ENCODE measurements at places on chromosomes 11 and 22. TPM values are rescaled to one million over a fixed set of nuclear protein-coding genes. Genes with fewer than 3 reads are reported as not detected.

The CAPN5 gene
- not detected for total RNA-seq

The SIAE gene
- 5.3 TPM for total RNA-seq

The SMTNL1 gene
- total RNA-seq: not detected

The DRD4 gene
- total RNA-seq: 0.28 TPM

The NNMT gene
- not detected for total RNA-seq

The SLC22A9 gene
- total RNA-seq: not detected

The DSCAML1 gene
- total RNA-seq: 0.02 TPM

The FIBIN gene
- not detected for total RNA-seq

The CHADL gene
- 0.47 TPM for total RNA-seq

The RGL4 gene
- total RNA-seq: 6.9 TPM

The OR10A2 gene
- total RNA-seq: not detected

The RIMBP3C gene
- 0.19 TPM for total RNA-seq

The RTN4RL2 gene
- 0.23 TPM for total RNA-seq

The SLCO2B1 gene
- not detected for total RNA-seq

The TENM4 gene
- total RNA-seq: not detected

The RIBC2 gene
- total RNA-seq: 12.4 TPM

The USH1C gene
- total RNA-seq: not detected

The MLC1 gene
- total RNA-seq: not detected

The SHANK2 gene
- not detected for total RNA-seq

The FJX1 gene
- 0.26 TPM for total RNA-seq

The CDC45 gene
- 121 TPM for total RNA-seq

The HMOX1 gene
- total RNA-seq: 0.72 TPM

The GGTLC3 gene
- total RNA-seq: not detected

The LARGE2 gene
- total RNA-seq: not detected

The CCND1 gene
- total RNA-seq: 17.2 TPM

The TMPRSS13 gene
- total RNA-seq: 1.2 TPM

The CHRDL2 gene
- not detected for total RNA-seq

The P2RY2 gene
- total RNA-seq: not detected

The MCAM gene
- 7.5 TPM for total RNA-seq

The TSPAN18 gene
- 1.5 TPM for total RNA-seq

The PTGDR2 gene
- total RNA-seq: 0.14 TPM

The TPBGL gene
- total RNA-seq: 0.19 TPM

The KCNA4 gene
- not detected for total RNA-seq

The SHANK3 gene
- 0.17 TPM for total RNA-seq

The SORL1 gene
- total RNA-seq: 28.4 TPM

The DDT gene
- total RNA-seq: 106 TPM

The BDNF gene
- total RNA-seq: not detected

The SCYL1 gene
- 94.2 TPM for total RNA-seq

The OR2AT4 gene
- total RNA-seq: not detected

The OR52N4 gene
- total RNA-seq: 0.38 TPM

The NXPE2 gene
- total RNA-seq: not detected

The MMP8 gene
- total RNA-seq: not detected

The PLEKHB1 gene
- 1.5 TPM for total RNA-seq

The C11orf86 gene
- total RNA-seq: not detected

The GNG3 gene
- 0.24 TPM for total RNA-seq

The UPK2 gene
- not detected for total RNA-seq

The BLID gene
- total RNA-seq: not detected

The BIK gene
- 1.7 TPM for total RNA-seq

The SLC15A3 gene
- 4.0 TPM for total RNA-seq

The TMEM191B gene
- not detected for total RNA-seq

The ARHGAP8 gene
- total RNA-seq: 0.36 TPM

The ADSL gene
- total RNA-seq: 172 TPM

The A4GALT gene
- not detected for total RNA-seq

The IGLL1 gene
- total RNA-seq: not detected

Measured in activated CD4-positive, alpha-beta T cell treated with anti-CD3 and anti-CD28 coated beads, Interleukin-2, amount 10 ng/mL, durations not matched to agents 24 days and 14 days (primary cell).